ENCODE measurements at places on chromosomes 7 and 10.
A peak's percentile ranks its signal among the peaks of the same experiment; 100 is the strongest.

DNA sequence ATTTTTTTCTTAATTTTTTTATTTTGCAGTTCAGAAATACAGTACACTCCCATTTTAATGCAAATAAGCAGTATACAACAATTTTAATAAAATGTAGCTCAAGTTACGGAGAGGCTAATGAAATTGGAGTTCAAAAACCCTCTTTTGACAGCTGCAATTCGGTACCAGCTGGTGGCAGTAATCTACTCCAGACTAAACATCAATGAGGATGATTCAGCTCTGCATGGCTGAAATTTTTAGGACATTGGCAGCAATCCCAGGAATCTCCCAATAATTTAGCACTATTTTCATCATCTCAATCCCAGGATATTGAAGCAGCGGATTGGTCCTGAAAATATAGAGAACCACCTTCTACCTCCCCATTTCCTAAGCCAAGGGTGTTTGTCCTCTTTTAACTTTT is 278.8 kb downstream of the CACNA2D1 start:
- DNase-seq = no peak

DNA sequence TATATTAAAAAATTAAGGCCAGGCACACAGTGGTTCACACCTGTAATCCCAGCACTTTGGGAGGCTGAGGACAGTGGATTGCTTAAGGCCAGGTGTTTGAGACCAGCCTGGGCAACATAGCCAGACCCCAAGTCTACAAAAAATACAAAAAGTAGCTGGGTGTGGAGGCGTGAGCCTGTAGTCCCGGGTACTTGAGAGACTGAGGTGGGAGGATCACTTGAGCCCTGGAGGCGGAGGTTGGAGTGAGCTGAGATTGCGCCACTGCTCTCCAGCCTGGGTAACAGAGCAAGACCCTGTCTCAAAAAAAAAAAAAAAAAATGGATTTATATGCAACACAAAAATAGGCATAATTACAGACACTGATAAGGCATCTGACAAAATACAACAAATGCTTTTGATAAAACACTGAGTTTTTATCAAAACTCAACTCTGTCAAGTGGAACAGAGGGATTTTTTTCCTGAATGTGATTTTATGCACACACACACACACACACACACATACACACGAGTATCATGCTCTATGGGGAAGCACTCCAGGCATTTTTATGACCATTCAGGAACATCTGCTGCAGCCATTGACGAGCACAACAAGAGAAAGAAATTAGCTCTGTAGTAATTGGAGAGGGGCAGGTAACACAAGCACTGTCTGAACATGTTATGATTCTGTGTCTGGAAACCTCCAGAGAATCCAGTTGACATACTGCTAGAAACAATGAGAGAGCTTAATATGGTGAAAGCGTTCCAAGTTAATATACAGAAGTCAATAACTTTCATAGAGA is 193.1 kb downstream of the WDR37 start:
- no peak for DNase-seq

GRCh38 chr7:37342688-37343471 is 105.8 kb downstream of the ELMO1 start:
- peak; percentile 62 for DNase-seq

DNA sequence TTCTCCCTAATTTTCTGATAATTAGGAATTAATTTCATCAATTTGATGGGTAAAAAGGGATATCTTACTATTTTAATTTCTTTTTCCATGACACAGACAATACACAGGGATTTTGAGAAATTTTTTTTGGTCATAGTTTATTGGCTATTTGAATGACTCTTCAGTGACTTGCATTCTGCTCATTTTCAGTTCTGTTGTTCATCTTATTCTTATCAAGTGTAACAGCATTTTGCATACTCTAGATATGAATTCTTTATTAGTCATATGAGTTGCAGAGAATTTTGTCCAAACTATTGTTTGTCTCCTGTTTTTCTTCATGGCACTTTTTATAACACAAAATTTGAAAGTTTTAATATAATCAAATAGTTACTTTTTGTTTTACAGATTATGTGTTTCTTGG is 41.7 kb downstream of the MKLN1 start:
- no peak for DNase-seq

DNA sequence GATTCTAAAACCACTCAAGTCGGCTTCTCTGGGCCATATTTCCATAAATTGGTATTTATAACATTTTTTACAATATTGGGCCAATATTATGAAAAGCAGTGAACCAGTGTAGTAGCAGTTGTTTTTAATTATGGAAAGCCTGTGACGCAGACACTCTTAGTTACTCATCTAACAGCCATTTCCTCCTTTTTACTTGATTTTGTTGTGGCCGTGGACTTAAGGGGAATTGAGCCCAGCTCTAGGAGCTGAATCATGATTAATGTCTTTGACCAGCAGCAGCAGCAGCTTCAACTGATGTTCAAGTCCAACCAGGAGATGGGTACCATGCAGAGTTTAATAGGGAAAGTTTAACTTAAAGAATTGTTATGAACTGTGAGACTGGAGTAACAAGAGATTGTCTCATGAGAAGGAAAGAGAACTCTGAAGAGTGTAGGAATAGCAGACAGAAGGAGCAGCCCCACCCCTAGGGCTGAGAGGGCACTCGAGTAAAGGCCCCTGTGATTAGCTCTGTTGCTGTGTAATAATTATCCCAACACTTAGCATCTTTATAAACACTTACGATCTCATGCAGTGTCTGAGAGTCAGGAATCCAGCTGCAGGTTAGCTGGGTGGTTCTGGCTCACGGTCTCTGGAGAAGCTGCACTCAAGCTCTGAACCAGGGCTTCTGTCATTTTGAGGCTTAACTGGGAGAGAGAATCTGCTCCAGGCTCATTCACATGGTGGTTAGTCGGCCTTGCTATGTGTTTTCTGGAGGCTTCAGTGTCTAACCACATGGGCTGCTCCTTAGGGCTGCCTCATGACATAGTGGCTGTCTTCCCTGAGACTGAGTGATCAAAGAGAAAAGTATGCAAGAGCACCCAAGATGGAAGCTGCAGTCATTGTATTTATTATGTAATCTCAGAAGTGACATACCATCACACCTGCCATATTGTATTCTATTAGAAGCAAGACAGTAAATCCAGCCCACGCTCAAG is 4.6 kb downstream of the LANCL2 start:
- DNase-seq = no peak

- no peak for DNase-seq
Observed at GRCh38 chr7:102077081-102077480, 209.6 kb upstream of the SH2B2 start.

GRCh38 chr10:121024905-121025584 is 173.9 kb downstream of the WDR11 start:
- no peak for DNase-seq

GRCh38 chr7:94368371-94368791 is 26.3 kb upstream of the COL1A2 start:
- DNase-seq = no peak

DNA sequence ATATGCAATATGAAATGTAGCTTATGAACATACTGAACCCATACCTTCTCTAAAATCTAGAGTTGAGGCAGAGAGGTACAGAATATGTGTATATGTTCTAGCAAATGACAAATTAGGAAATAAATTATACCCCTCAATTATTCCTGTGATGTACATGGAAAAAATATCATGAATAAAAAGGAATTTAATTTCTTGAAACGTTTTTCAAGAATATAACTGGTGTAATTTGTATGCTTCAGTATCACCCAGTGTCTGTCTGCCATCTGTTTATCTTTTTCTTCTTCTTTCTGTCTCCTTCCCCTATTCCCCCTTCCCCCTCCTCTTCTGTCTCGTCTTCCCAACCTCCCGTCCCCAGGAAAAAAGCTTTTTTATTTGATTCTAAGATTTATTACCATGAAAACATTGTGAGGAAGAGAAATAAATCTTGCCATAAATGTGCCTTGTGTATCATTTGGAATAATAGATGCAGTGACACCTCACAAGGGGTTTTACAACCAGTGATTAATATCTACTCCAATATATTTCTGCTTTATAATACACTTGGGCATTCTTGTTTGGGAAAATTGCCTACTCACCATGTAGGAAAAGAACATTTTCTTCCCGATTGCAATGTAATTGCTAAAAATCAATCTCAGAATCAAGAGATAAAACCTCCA is 12.2 kb downstream of the LANCL2 start:
- no peak for DNase-seq

DNA sequence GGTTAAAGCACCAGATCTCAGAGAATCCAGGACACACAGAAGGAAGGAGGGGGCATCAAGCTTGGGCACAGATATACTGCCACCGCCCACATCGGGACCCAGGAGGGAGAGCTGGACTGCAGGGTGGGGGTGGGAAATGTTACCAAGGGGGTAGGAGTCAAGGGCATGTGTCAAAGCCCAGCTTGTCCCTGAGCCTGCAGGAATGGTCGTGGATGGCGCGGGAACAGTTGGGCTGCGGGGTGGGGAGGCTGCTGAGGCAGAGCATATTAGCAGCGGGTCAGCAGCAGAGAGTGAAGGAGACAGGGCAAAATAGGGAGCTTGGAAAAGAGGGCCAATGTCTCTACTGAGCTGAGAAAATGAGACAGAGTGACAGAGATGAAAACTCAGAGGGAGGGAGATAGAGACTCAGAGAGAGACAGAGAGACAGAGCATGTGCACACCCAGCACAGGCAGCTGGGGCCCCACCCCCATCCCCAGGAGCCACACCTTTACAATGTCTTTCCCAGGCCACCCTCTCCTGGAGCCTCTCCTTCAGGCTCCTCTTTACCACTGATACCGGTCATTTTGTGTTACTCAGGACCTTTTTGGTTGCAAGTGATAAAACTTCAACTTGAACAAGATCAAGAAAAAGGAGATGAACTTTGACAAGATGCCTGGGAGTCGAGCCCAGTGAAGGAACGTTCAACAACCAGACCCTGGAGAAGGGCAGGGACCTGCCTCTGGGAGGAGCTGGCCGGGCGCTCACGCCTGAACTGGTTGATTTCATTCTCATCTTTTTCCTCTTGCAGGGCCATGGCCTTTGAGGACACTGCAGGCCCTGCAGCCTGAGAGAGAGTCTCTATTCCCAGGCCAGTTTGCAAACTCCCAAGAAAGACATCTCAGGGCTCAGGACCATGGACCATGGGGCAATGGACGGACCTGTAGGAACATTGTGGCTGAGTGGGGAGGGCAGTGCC is 50.0 kb downstream of the AOC1 start:
- DNase-seq = no peak

DNA sequence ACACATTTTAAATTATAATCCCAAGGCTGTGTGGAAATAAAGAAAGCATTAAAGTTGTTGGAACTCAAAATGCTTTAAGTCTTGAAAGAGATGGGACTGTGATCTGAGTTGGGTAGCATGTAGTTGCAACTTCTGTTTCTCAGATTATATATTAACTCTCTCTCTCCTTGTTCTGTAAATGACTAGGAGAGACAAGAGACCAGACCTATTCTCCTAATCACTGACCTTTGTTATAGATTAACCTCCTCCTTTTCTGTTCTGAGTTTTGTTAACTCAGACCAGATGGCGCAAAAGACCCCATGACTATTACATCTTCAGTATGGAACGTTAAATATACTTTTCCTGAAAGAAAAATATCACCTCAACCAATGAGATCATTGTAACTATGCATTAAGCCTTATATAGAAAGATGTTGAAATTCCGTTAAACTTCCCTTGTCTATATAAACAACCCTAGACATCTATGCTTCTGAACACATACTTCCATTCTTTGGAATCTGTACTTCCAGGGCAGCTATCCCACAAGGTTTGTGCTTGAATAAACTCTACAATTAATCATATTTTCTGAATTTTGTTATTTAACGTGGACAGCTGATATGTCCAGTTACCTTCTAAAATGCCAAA is 143.5 kb upstream of the TRIM24 start:
- no peak for DNase-seq

- DNase-seq = no peak
Observed at GRCh38 chr10:121323443-121323842, 274.8 kb downstream of the FGFR2 start.

DNA sequence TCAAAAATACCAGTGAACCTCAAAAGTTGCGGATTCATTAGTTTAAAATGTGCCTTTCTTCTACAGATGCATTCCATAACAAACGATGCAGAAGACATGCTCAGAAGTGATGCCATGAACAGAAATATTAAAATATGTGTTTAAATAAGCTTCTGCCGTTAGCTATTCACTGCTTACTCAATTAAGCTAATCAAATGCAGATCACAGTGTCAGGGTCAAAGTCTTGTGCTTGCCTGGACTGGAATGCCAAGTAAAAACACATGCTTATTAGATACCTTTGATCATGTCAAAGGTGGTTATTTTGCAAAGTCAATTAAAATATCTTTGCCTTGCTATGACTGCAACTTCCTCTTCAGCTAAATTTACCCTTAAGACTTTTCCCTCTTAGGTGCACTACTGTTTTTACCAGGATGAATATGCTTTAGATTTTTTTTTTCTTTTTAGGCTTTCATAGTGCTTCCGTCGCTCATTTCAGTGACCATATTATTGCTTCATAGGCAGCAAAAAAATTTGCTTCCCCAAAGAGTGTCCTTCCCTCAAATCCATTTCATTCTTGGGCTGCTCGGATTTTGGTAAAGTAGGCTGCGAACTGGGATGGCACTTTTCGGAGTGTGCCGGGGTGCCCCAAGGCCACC is 905 bp downstream of the ASB13 start:
- DNase-seq = no peak

GRCh38 chr7:158695726-158696452 is 8.7 kb downstream of the NCAPG2 start:
- peak; percentile 40 for DNase-seq
